Activated CD4-positive, CD25-positive, alpha-beta regulatory T cell treated with anti-CD3 and anti-CD28 coated beads, Interleukin-2, amount 50 U/mL, for 16 hours (primary cell): ENCODE measurements at places on chromosomes 6 and 20.

- DNase-seq, result no peak
These were observed 1.3 kb upstream of the PLCG1 start for GRCh38 chr20:41135888-41136679.

- DNase-seq, result no peak
These were observed 10.3 kb upstream of the BLCAP start for GRCh38 chr20:37538003-37538402.

- no peak for DNase-seq
These were observed 188.3 kb upstream of the MARCKS start for GRCh38 chr6:113668641-113669408.

GRCh38 chr6:116278481-116278829 is 1.3 kb downstream of the TSPYL1 start:
- no peak for DNase-seq

- no peak for DNase-seq
These were observed 16.1 kb downstream of the ZC2HC1B start for GRCh38 chr6:143880412-143880811.

DNA sequence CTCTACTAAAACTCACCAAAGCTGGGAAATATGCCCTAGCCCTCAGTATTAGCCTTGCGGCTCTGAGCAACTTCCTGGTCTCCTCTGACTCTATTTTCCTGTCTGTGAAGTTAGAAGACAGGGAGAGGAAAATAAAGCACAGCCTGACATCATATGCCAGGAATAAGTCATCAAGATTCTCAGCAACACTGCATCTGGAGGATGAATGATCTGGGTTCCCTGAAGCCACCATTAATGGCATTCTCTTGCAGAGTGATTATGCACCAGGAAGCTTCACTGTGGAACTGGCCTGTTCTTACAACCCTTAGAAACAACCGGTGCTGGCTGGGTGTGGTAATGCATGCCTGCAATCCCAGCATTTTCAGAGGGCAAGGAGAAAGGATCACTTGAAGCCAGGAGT is 12.4 kb downstream of the ADGRF5 start:
- DNase-seq, result no peak
